HS-27A (cell line): ENCODE measurements at places on chromosomes 1 and 21.

DNA sequence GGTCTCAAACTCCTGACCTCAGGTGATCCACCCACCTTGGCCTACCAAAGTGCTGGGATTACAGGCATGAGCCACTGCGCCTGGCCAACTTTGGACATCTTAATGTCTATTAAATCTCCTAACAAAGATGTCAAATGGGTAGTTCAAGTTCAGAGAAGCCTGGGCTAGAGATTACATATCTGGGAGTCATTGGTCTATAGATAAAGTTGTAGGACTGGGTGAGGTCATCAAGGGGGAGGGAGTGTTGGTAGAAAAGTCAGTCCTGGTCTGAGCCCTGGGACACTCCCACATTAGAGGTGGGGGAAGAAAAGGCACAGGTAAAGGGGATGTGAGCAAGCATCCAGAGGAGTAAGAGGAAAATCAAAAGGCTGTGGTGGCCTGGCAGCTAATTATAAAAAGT, 6.6 kb downstream of the UBIAD1 start:
- DNase-seq, result no peak

DNA sequence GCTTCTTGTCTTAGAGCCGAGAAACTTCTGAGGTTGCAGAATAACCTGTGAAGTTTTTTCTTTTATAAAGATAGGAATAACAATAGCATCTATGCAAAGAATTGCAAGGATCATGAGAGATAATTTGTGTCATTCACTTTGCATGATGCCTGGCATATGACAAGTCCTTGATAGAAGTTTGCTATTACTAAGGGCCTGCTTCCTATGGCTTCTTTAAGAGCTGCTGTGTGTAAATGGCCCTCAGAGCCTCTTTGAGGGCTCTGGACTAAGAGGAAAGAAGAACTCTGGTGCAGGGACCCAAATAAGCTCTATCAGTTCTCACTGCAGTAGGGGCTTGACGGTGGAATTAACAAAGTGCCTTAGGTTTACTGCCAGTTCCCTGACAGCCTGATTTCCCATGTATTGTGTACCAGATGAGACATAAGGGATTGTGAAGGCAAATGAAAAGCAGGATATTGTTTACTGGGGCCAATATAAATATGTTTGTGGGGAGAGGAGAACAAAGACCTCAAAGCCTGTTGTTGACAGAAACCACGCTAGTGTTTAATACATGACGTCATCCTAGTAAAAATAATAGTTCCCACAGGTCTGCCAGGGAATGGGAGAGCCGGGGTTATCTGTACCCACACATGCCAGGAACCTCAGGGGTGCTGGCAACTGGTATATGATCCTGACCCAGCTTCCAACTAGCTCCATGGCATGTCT, 131.2 kb upstream of the UBE2U start:
- DNase-seq, result no peak

DNA sequence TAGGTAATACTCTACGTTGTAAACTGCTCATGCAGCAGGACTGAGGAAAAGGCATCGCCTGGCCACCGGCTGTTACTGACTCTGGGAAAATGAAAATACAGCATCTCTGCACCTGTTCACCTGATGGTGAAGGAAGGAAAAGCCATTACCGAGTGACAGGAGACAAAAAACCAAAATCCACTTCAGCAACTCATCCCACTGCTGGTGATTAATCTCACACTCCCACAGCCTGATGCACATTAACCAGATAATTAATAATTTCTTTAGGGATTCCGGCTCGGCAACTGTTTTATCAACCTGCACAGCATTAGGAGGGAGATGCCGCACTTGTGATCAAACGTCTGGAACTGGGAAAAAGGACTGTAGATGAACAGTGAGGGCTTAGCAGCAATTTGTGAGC, 183.9 kb upstream of the ESRRG start:
- no peak for DNase-seq

GRCh38 chr1:102050556-102050955, 53.8 kb upstream of the OLFM3 start:
- no peak for DNase-seq

- no peak for DNase-seq
Measured at GRCh38 chr1:4933232-4933631, 278.8 kb downstream of the AJAP1 start.

DNA sequence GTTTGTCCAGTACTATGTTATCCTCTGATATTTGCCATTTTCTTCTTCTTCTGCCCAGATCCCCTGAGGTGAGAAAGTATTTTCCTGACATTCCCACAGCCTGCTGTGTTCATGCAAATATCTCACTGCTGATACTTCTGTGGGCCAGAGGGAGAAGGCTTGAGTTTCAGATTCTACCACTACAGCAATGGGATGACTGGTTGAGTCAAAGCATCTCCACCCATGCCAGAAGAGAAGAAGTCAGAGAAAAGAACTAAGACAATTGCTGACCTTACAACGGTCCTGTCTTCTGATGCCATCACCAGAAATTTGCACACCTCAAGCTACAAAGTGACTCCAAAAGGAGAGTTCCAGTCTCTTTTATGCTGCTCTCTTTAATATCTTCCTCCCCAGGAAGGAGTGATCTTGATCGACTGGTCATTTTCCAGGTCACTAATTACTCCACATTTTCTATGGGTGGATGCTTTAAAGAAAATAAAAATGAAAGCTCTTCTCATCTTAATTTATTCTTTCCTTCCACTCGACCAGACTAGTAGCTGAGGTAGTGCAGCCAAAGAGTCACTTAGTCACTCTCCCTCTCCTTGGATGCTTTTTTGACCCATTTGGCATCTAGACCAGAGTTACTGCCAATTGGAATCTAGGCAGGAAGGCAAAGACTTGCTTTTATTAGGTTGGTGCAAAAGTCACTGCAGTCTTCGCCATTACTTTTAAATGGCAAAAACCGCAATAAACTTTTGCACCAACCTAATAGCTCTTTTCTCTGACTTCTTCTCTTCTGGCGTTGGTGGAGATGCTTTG, 195.1 kb downstream of the PTPRC start:
- DNase-seq, result no peak

GRCh38 chr1:117697220-117697781, 91.5 kb downstream of the TENT5C start:
- DNase-seq, result no peak

DNA sequence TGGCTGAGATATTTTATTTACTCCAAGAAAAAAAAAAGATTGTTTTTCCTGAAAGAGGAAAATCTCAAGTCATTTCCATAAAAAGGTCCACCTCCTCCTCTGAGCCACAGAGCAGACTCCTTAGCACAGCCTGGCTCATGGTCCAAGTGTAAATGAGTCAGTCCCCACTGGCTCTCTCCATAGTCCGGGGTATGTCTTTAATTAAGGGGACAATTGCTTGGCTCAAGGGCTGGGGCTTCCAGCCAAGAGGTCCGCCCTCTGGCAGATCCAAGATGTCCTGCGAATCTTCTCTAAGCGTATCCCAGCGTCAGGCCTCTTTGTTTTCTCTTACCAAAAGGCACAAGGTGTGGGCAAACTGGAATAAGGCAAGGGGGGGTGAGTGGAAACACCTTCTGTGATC, 33.3 kb downstream of the FOXD2 start:
- DNase-seq, result no peak

DNA sequence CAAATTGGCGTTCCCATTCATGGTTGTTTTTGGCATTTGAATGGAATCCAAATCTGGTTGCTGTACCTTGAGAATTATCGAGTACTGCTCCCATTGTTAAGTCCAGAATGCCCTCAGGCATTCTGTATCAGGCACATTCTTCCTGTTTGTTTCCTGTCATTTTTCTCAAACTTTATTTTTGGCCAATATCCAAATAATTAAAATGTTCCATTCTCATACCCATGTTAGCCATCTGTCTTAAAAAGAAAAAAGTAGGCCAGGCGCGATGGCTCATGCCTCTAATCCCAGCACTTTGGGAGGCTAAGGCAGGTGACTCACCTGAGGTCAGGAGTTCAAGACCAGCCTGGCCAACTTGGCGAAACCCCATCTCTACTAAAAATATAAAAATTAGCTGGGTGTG, 29.3 kb upstream of the SHISA4 start:
- DNase-seq, result no peak

- no peak for DNase-seq
Measured at GRCh38 chr1:56336982-56337381, 242.4 kb downstream of the PLPP3 start.

DNA sequence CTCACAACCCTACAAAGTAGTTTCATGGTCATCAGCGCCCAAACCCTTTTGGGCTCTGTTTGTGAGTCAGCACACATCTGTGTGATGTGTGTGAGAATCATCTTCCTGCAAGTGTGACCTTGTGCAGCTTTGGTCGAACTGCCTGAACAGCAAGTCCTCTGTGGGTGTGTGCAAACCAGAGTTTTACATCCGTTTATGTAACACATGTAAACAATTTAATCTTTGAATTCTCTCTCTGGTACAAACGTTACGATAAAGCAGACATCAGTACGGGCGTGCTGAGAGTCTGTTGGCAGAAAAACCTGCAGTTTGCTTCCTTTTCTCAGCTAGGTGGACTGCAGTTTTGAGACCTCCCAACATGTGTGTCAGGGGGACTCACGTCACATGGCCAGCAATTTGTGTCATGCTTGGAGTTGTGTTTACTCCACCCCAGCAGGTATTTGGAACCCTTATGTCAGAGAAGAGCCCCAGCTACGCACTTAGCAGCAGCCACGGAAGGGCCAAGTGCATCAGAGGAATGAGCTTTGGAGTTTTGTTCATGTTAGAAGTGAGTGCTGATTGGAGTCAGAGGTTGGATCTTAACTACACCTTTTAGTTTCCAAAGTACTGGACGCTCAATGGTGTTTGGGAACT, 230.8 kb downstream of the PAPPA2 start:
- DNase-seq, result no peak

GRCh38 chr1:152191260-152191659, 32.2 kb upstream of the RPTN start:
- no peak for DNase-seq
